Bladder microvascular endothelial cell (primary cell): ENCODE measurements at places on chromosomes 5 and 9. TPM values are rescaled to one million over a fixed set of nuclear protein-coding genes. Genes with fewer than 3 reads are reported as not detected.

The PCDHB9 gene
- total RNA-seq = 0.16 and 0.31 TPM in 2 replicates

The FGF18 gene
- total RNA-seq = 0.06 TPM in 1 of 2 replicates, not detected in the other

The SLC34A1 gene
- total RNA-seq = not detected in 2 replicates

The RETREG1 gene
- 0.16 TPM in 1 of 2 replicates, not detected in the other for total RNA-seq

The BRINP1 gene
- 0.06 and 0.16 TPM in 2 replicates for total RNA-seq

The NCBP1 gene
- 28.7 and 49.9 TPM in 2 replicates for total RNA-seq

The DNAH5 gene
- under 0.01 and 0.82 TPM in 2 replicates for total RNA-seq

The DBH gene
- total RNA-seq = not detected in 2 replicates

The PGM5 gene
- total RNA-seq = 2.6 and 108 TPM in 2 replicates

The RAB3C gene
- 1.1 and 2.3 TPM in 2 replicates for total RNA-seq

The PLPP7 gene
- 1.8 TPM in 2 replicates for total RNA-seq

The TSSK1B gene
- not detected in 2 replicates for total RNA-seq

The ANKRD18B gene
- 0.49 and 0.63 TPM in 2 replicates for total RNA-seq

The KIF12 gene
- 0.06 TPM in 1 of 2 replicates, not detected in the other for total RNA-seq

The SCGB3A1 gene
- total RNA-seq = 0.32 TPM in 1 of 2 replicates, not detected in the other

The DHFR gene
- 19.5 and 20.6 TPM in 2 replicates for total RNA-seq

The PCDHB2 gene
- 0.81 and 2.3 TPM in 2 replicates for total RNA-seq

The PDE6A gene
- 0.06 TPM in 1 of 2 replicates, not detected in the other for total RNA-seq

The TRPM6 gene
- 1.8 and 2.3 TPM in 2 replicates for total RNA-seq

The PTPRD gene
- total RNA-seq = 0.32 and 2.0 TPM in 2 replicates

The FOXD4 gene
- under 0.01 and 0.25 TPM in 2 replicates for total RNA-seq

The PBX3 gene
- 10.4 and 24.5 TPM in 2 replicates for total RNA-seq

The CRAT gene
- total RNA-seq = 24.9 and 32.7 TPM in 2 replicates

The ELP1 gene
- total RNA-seq = 19.8 and 43.6 TPM in 2 replicates

The SLC27A6 gene
- under 0.01 TPM in 1 of 2 replicates, not detected in the other for total RNA-seq

The EQTN gene
- total RNA-seq = not detected in 2 replicates

The UTP15 gene
- total RNA-seq = 10.7 and 23.0 TPM in 2 replicates
